ENCODE measurements at places on chromosomes 1 and 21. TPM values are rescaled to one million over a fixed set of nuclear protein-coding genes. Genes with fewer than 3 reads are reported as not detected.

The SLC22A15 gene
- 0.89 TPM for total RNA-seq

The CRTC2 gene
- total RNA-seq, result 84.9 TPM

The ANKRD65 gene
- not detected for total RNA-seq

The S100A7A gene
- not detected for total RNA-seq

The IRF6 gene
- total RNA-seq, result 0.35 TPM

The THEM5 gene
- not detected for total RNA-seq

The ADGRL4 gene
- not detected for total RNA-seq

The TMEM200B gene
- not detected for total RNA-seq

The KRTAP19-1 gene
- total RNA-seq, result not detected

The CELA2A gene
- not detected for total RNA-seq

The DMRTA2 gene
- not detected for total RNA-seq

The PTPRC gene
- 421 TPM for total RNA-seq

The C21orf91 gene
- 23.2 TPM for total RNA-seq

The ASCL5 gene
- total RNA-seq, result not detected

The LIN28A gene
- not detected for total RNA-seq

The OR2L5 gene
- total RNA-seq, result not detected

The GPR161 gene
- 0.93 TPM for total RNA-seq

The GPR52 gene
- total RNA-seq, result 3.3 TPM

The PTGFRN gene
- total RNA-seq, result 10.1 TPM

The MR1 gene
- total RNA-seq, result 26.1 TPM

The BRDT gene
- not detected for total RNA-seq

The LCE2B gene
- total RNA-seq, result not detected

The RNU1-3 gene
- 1,202 TPM for total RNA-seq

The CD160 gene
- not detected for total RNA-seq

The RUNX3 gene
- total RNA-seq, result 145 TPM

The IGFN1 gene
- not detected for total RNA-seq

The TSACC gene
- not detected for total RNA-seq

The LCA5L gene
- not detected for total RNA-seq

The CELA3A gene
- not detected for total RNA-seq

The S100A3 gene
- not detected for total RNA-seq

The CAMK2N1 gene
- total RNA-seq, result 0.30 TPM

The CYB561D1 gene
- 7.6 TPM for total RNA-seq

The LCE2C gene
- total RNA-seq, result not detected

The NAV1 gene
- 1.3 TPM for total RNA-seq

The SYNC gene
- not detected for total RNA-seq

The B3GALT2 gene
- 1.4 TPM for total RNA-seq

The KRTAP21-2 gene
- total RNA-seq, result not detected

The VWA5B1 gene
- 0.05 TPM for total RNA-seq

The TMEM35B gene
- 13.1 TPM for total RNA-seq

The MAP3K21 gene
- total RNA-seq, result 17.7 TPM

The S100A16 gene
- total RNA-seq, result not detected

The LRRC71 gene
- not detected for total RNA-seq

The SLC1A7 gene
- not detected for total RNA-seq

The SLC9A1 gene
- 20.6 TPM for total RNA-seq

The MYBPH gene
- total RNA-seq, result not detected

The CNTN2 gene
- total RNA-seq, result not detected

The C1orf141 gene
- 0.82 TPM for total RNA-seq

The PEAR1 gene
- total RNA-seq, result not detected

The TLR5 gene
- total RNA-seq, result 0.34 TPM

The CYP2J2 gene
- total RNA-seq, result 0.87 TPM

The PRKCZ gene
- 24.7 TPM for total RNA-seq

The UQCRHL gene
- 2.2 TPM for total RNA-seq

The VHLL gene
- total RNA-seq, result 0.52 TPM

The FASLG gene
- 2.7 TPM for total RNA-seq

The MX2 gene
- total RNA-seq, result 13.0 TPM

The CCDC185 gene
- not detected for total RNA-seq

The EFNA3 gene
- 10.8 TPM for total RNA-seq

The ODR4 gene
- total RNA-seq, result 17.7 TPM

The MSH4 gene
- 0.95 TPM for total RNA-seq

All from activated T-helper 17 cell treated with anti-CD3 and anti-CD28 coated beads, Interleukin-2, amount 50 U/mL, for 72 hours (primary cell).